ENCODE measurements at places on chromosomes 13 and 19.

GRCh38 chr13:109209526-109209925 lies 576.9 kb downstream of the IRS2 start:
- no peak for DNase-seq

DNA sequence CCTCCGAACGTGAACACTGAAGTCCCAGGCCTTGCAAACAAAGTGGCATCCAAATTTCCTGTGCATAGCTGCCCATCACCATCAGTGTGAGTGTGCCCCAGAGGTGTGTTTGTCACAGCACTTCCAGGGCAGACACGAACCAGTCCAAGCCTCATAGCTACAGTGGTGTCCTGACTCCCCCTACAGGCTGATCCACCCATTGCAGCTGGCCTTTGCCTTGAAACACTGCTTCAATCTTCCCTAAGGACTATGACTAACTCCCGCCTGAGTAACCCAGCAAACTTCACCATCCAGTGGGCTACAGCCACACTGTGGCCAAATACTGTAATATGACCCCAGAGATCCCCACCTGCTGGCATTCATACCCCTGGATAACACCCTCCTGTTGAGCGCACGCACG lies 3.9 kb downstream of the ZNF266 start:
- DNase-seq = no peak

DNA sequence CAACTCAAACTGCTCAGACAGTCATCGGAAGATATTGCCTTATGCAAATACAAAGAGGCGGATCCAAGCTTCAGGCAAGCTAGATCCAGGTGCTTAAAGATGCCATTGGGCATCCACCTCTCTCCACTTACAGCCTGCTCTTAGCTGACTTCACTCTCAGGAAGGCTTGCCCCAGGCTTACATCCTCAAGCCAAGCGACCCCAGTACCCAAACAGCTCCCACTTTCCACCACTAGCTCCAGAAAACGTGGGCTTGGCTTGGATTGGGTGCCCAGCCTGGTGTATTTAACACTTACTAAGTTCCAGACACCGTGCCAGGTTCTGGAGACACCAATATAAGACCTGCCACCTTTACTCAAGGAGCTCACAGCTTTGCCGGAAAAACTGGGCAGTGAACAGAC lies 142.1 kb upstream of the VSTM2B start:
- DNase-seq = no peak

DNA sequence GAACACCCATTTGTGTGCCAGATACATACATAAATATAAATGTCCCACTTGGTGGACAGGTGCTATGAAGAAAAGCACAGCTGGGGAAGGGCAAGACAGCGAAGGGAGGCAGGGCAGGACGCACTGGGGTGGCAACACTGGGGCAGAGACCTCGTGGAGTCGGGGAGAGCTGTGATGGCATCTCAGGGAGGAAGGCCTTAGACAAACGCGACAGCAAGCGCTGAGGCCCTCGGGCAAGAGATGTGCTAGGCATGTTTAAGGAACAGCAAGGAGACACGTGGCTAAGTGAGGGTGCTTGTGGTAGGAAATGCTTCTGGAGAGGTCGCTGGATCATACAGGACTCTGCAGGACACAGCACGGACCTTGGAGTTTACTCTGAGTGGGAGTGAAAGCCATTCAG lies 23.3 kb upstream of the CCNP start:
- no peak for DNase-seq

DNA sequence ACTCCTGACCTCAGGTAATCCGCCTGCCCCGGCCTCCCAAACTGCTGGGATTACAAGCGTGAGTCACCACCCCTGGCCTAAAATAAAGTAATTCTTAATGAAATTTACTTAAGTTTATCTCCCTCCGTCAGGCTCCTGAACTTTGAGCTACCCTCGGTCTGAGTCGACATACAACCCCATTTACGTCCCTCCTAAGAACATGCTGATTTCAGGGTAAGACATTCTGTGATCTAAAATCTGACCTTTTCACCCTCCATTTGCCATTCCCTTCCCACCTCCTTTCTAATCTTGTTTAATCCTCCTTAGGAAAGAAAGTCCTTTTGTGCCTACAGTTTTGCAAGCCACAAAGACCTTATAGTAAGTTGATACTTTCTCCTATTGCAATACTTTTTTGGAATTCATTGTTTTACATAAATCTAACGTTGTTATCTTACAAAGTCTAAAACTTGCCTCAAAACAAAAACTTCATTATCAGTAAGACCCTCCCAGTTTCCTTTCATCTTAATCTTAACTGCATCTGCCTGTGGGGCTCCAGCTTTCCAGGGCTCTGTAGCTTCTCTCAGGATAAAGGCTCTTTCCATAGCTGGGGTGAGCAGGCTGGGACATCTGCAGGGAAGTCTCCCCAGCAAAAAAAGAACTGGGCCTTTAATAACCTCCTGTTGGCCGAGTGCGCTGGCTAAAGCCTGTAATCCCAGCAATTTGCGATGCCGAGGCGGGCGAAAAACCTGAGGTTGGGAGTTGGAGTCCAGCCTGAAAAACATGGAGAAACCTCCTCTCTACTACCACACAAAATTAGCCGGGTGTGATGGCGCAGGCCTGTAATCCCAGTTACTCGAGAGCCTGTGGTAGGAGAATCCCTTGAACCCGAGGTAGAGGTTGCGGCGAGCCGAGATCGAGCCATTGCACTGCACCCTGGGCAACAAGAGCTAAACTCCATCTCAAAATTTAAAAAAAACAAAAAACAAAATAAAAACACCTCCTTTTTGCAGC lies 143.1 kb downstream of the ZNF737 start:
- no peak for DNase-seq

DNA sequence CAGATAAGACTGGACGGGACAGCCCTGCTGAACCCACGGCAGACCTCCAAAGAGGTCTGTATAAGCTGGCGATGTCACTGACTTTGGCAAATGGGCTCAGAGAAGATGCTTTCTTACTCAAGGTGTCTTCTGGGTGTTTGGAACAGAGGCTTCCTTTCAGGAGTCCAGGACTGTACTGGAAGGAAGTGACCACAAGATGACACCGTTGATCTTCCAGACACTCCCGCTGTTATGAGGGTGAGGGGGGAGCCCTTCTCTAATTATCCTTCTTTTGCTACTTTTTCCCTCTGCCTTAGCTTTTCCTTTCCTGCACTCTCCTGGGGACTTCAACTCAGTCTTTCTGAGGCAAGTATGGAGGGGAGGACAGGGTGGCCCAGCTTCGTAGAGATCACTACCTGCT lies 65.2 kb upstream of the ZNF599 start:
- no peak for DNase-seq

DNA sequence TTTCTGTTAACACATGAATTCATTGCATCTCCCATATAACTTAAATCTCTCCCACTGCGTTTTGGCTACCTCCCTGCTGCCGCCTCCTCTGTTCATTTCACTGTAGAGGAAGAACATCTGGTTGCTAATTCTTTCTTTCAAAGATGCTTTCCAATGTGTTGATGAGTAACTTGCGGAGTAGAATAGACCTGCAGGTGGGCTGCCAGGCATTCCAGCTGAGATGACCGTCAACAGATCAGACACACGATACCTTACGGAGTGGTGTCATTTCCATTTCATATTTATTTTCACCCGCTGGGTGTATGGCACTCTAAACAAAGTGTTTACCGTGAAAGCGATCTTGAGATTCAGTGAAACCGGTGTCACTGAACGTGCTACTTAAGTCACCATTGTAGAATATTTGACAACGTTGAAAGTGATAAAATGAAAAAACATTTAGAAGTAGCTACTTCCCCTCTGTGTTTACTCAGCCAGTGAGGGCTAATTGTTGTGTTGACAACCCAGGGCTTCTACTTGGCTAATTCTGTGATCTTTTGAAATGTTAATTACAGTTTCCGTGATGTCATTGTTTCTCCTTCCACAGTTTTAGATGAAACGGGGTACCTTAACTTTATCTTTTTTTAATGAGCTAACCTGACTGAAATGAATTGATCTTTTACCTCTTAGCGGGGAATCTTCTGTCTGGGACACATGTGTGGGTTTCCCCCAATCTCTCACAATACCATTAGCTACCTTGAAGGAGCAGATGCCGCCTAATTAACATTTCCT lies 228.5 kb upstream of the ARGLU1 start:
- no peak for DNase-seq

GRCh38 chr13:30690282-30691188 lies 44.8 kb upstream of the ALOX5AP start:
- DNase-seq = peak; percentile 7

- DNase-seq = no peak
Measured at GRCh38 chr13:67372868-67373464, 142.8 kb upstream of the PCDH9 start.

DNA sequence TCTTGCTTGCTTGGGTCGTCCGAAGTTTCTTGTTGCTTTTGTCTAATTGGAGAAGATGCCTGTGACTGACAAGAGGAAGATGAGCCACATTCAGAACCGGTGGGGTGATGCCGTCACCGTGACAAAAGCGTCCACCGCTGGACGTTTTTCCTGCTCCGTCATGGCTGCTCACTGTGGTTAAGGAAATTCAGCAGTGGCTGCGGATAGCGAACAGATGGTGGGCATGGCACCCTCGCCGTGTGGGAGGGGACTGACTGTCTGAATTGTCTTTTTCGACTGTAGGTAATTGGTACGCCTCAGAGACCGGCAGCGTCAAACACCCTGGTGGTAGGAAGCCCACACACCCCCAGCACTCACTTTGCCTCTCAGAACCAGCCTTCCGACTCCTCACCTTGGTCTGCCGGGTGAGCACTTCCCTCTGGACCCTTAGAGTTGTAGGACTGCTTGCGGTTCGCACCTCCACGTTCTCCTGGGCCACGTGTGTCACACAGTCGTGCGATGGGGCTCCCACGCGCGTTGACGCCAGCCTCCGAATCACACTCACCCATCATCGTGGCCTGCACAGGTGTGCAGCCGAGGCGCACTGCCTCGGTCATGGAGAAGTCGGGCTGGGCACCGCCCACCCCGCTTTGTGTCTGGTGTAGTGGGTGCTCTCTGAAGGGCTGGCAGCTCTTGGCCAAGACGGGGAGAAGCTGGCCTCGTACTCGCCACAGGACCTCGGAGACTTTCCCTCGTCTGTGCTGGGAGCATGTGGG lies 26.5 kb downstream of the ATP4B start:
- no peak for DNase-seq

DNA sequence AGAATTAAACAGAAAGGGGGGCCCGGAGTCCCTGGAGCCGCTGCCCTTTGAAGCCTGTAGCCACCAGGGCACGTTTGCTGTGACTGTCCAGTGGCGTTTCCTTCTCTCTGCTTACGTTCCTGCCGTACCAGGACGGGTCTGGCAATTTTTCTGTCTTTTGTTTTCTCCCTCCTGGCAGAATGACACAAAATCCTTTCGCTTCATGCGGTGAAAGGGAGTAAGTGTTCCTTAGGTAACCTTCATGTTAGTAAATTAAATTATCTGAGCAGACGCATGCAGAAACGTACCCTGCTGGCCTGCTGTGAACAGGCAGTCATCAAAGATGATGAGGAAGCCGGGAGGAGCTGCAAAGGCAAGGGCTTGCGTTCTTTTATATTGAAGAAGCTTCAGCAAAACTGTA lies 299.3 kb upstream of the ARGLU1 start:
- no peak for DNase-seq

GRCh38 chr19:738509-739128 lies 12.3 kb upstream of the MISP start:
- DNase-seq = no peak

- DNase-seq = no peak
Measured at GRCh38 chr19:16190736-16191135, 5.5 kb downstream of the FAM32A start.

DNA sequence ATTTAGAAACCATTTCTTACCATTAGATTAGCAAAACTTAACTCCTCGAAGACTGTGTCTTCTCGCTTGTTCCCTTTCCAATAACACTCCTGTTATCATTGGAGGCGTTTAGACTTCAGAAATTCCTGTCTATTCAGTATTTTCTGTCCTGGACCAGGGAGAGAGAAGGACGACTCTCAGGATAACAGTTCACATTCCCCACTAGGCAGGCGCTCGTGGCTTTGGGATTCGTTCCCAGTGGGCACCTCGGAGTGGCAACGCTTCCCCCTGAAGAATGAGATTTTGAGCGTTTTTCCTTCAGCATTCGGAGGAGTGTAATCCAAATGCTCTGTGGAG lies 429 bp upstream of the ZNF225 start:
- no peak for DNase-seq

- no peak for DNase-seq
Measured at GRCh38 chr19:30428844-30429243, 56.7 kb downstream of the ZNF536 start.

GRCh38 chr19:7476777-7477494 lies 11.9 kb downstream of the PEX11G start:
- DNase-seq = no peak

- peak; percentile 4 for DNase-seq
Measured at GRCh38 chr13:21670006-21670882, 629 bp upstream of the FGF9 start.

- DNase-seq = peak; percentile 29
Measured at GRCh38 chr19:54325194-54325621, 12.2 kb upstream of the LILRA5 start.

- no peak for DNase-seq
Measured at GRCh38 chr13:76992548-76993001, 694 bp downstream of the CLN5 start.

- no peak for DNase-seq
Measured at GRCh38 chr13:111360452-111360851, 40.0 kb downstream of the TEX29 start.

- no peak for DNase-seq
Measured at GRCh38 chr13:34335014-34336007, 517.4 kb downstream of the RFC3 start.

- no peak for DNase-seq
Measured at GRCh38 chr19:31906111-31906871, 439.1 kb upstream of the ZNF507 start.

GRCh38 chr13:44101347-44102083 lies 221.8 kb downstream of the LACC1 start:
- DNase-seq = no peak

DNA sequence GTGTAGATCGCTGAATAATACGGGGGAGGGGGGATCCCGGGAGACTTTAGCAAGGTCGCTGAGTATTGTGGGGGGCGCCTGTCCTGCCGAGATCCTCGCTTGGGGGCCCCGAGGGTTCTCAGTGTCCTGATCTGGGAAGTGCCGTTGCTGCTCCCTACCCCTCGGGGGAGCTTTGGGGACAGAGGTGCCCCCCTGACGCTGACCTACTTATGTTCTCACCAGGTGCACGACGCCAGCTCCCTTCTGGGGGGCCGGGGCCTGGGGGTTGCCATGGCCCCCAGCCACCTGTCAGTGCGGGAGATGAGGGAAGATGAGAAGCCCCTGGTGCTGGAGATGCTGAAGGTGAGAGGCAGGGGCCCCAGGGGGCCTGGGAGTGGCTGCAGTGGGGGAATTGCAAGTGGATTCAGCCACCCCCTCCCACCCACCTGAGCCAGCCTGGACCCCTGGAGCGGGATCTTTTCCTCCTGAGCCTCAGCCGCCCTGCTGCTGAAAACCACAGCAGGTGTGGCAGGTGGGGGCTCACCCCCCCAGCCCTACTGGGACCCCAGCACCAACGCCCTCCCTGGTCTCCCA lies 537 bp downstream of the NAT14 start:
- DNase-seq = no peak

GRCh38 chr13:41224113-41225110 lies 30.0 kb upstream of the KBTBD7 start:
- DNase-seq = peak; percentile 26
